Activated CD8-positive, alpha-beta memory T cell treated with anti-CD3 and anti-CD28 coated beads for 4 hours (primary cell): ENCODE measurements at places on chromosomes 5 and 9.

DNA sequence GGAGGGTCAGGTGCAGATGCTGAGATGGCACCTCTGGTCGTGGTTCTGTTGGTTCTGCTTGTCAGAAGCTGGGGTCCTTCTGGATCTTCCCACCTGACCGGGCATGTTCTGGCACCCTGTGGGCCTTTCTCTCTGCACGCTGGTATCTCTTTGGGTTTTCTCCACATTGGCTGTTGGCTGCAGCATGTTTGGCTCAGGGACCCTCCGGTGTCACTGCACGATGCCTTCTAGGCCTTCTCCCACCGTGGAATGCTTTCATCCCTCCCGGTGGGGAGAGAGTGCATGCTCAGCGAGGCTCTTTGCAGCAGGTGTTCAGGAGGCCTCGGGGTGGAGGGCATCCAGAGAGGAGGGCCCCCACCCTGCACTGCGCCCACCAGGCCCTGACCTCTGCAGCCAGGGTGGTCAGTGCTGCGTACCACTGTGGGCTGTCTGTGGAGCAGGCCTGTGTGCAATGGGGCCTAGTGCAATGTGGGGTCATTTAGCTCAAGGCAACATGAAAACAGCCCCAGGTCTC is 119.4 kb downstream of the WNK2 start:
- DNase-seq, result no peak

DNA sequence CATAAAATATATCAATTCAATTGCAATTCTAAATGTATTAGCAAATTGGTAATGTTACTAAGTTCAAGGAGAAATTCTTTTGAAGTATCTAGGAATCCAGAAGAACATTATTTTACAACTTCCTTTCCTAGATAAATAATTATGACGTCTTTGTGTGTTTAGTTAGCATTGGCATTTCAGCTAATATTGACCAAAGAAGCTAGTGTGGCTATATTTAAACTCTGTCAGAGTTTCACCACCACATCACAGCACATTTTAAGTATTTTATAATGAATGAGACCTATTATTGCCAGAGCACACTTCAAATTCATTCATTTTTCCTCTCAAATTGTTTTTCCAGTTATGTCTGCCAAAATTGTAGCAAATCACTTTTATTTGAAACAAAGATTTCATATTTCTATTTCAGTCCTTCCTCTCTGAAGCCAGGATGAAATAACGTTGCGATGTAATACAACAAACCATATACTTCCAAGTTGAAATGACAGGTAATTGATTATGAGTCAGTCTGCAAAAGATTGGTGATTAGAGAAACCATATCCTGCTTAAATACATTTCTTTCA is 18.9 kb downstream of the PLK2 start:
- DNase-seq, result no peak

DNA sequence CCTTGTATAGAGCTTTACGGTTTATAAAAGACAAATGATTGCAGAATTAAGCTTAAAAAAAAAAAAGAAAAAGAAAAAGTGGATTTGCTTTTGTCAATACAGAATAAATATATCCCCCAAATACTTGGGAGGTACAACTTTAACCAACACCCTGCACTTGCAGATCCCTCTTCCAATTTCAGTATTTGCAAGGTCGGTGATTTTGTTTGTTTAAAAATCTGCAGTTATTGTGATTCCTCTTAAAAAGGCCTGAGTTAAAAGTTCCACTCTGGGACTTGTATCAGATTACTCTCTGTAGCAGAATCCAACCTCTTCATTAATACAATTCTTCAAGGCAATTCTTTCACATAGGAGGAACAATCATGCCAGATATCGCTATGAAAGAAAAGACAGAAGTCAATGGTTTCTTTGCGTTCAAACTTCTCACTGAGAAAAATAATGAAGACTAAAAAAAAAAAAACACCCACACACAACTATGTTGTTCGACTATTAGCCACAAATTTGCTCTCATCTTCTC is 400.9 kb downstream of the EBF1 start:
- no peak for DNase-seq

DNA sequence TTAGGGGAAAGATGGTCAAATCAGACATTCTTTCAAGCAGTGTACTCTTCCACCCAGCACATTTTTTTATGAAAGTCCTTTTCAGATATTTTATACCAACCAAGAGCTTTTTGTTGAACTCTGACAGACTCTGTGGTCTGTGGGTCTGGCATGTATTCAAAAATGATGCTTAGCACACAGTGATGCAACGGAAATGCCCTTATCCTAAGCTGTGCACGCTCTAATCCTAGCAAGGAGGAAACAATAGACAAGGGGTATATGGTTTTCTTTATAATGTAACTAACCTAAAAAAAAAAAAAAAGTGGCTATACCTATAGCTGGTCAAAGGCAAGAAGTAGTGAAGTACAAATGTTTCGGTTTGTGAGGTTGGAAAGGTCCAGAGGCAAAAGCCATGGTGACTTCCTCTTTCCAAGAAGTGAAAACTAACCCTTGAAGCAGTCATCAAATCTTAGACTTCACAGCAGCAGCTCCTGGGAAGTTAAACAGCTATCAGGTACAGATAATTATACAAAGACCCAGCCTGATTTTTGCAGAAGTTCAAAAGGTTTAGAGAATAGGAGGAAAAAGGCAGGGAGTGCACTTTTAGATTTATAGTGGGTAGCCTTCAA is 82.5 kb downstream of the SEMA6A start:
- no peak for DNase-seq

GRCh38 chr5:124921694-124922093 is 175.3 kb upstream of the ZNF608 start:
- no peak for DNase-seq

GRCh38 chr9:5518171-5518936 is 8.0 kb downstream of the PDCD1LG2 start:
- no peak for DNase-seq

DNA sequence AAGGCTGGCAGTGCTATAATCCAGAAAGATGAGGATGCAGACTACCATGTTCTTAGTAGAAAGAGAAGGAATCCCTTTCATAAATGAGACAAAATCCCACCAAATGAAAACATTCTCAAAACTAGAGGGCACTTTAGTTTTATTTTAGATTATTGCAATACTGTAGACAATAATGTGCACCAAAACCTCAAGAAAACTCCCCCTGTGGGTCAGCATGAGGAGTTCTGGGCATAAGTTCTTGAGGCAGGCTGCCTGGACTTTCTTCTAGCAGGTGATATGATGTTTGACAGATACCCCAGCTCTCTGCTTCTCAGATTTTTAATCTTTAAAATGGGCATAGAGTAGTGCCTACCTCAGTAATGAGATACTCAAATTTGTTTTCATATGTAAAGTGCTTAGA is 196.3 kb upstream of the CTNND2 start:
- no peak for DNase-seq

GRCh38 chr5:2614571-2614970 is 136.9 kb downstream of the IRX2 start:
- DNase-seq, result no peak

- DNase-seq, result no peak
Measured at GRCh38 chr5:168365581-168366081, 74.2 kb downstream of the WWC1 start.

GRCh38 chr5:14102666-14103065 is 40.5 kb upstream of the TRIO start:
- DNase-seq, result no peak

DNA sequence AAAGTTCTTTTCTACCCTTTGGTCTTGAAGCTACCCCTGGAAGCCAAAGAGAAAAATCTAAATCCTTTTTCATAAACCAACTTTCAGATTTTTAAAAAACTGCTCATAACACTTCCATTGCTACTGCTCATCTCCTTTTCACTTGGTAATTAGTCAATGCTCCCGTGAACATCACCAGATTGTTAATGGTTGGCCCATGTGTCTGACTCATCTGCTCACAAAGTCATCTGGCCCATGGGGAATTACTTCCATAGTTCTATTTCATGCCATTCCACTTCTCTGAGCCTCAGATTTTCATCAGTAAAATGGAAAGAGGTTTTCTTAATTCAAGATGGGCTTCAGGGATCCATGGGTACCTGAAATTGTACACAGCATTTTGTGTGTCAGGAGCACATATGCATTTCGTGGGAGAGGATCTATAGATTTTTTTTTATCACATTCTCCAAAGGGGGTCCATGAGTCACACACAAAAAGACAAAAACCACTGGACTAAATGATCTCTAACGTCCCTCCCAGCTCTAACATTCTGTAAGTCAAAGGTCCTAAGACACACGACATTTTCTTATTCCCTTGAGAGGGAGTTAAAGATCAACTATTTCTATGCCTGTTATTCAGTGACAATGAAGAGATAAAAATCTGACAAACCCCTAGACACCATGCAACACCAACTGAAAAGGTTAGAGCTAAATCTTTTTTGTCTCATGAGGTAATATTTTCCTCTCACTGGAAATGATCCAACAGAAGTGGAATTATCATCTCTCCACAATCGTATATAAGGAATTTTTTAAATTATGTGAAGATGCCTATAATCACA is 75.4 kb downstream of the TEX10 start:
- no peak for DNase-seq

DNA sequence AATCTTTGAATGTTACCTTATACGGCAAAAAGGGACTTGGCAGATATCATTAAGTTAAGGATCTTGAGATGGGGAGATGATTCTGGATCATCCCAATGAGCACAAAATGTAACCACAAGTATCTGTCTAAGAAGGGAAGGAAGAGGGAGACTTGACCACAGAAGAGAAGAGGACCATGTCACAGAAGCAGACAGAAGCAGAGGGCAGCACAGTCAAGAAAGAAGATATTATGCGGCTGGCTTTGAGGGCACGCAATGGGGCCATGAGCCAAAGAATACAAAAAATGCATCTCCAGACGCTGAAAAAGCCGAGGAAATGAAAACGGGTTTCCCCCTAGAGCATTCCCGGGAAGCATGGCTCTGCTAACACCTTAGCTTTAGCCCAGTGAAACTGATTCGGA is 225.3 kb downstream of the NR2F1-AS1 start:
- DNase-seq, result no peak

DNA sequence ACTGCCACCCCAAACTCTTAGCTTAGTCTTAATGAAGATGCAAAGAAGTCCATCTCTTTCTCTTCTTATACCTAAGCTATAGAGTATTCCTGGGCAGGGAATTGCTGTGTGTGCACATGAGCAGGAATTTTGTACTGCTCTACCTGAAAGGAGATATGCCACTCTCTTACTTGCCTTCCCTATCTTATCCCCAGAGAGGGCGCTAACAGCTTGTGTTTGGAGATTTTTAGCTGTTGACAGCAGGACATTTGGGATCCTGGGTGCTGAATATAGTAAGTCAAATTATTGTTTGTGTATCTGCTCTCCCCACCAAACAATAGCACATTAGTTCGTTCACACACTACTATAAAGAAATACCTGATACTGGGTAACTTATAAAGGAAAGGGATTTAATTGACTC is 159.5 kb downstream of the GABRG2 start:
- DNase-seq, result no peak

- no peak for DNase-seq
Measured at GRCh38 chr5:129461711-129462332, 1.7 kb downstream of the ADAMTS19 start.

GRCh38 chr5:139228201-139228803 is 30.1 kb upstream of the SIL1 start:
- no peak for DNase-seq

DNA sequence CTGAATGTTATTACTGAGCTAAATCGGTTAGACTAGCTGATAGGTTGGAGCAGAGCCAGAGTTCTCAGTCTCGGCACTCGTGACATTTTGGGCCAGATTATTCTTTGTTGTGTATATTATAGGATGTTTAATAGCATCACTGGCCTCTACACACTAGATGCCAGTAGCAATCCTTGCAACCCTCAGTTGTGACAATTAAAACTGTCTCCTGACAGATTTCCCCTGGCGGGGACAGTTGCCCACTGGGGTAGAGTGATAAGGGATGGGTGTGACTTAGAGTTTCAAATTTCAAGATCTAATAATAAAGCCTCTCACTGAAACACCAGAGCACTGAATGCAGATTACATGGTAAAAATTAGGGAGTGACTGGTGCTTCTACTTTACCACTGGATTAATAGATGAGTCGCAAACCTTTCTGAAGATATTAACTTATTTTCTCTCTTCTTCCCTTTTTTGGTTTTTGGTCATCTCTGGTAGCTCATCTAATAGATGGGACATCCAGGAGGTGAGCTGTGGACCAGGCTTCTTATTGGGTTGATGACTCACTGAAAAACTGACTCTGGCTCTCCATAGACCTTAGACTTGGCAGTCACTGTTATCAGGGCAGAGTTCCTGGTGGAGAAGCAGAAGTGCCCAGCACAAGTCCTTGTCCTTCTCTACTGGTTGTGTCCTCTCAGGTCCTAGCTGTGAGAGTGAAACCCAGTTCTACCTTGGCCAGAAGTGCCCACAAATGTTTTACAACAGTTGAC is 150.3 kb downstream of the UNC13B start:
- DNase-seq, result no peak

- no peak for DNase-seq
Measured at GRCh38 chr9:522190-522589, 307.5 kb downstream of the DOCK8 start.

- DNase-seq, result no peak
Measured at GRCh38 chr9:120490888-120491595, 88.9 kb downstream of the CDK5RAP2 start.

DNA sequence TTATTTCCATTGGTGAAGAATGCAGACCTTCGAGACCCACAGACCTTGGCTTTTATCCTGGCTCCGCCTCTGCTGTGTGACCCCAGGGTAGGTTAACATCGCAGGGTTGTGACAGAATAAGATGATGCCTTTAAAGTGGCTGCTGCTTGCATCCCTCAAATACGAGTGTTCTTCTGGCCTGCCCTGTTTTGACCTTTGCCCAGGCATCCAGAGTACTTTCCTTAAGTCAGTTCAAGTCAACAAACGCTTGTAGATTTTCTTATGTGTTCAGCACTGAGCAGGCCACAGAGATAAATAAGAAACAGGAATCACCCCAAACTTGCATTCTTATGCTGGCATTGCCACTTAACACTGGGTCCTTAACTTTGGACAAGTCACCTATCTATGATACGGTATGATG is 50.2 kb downstream of the GPR21 start:
- DNase-seq, result no peak

- DNase-seq, result no peak
Measured at GRCh38 chr5:133114166-133114932, 62.5 kb downstream of the HSPA4 start.

DNA sequence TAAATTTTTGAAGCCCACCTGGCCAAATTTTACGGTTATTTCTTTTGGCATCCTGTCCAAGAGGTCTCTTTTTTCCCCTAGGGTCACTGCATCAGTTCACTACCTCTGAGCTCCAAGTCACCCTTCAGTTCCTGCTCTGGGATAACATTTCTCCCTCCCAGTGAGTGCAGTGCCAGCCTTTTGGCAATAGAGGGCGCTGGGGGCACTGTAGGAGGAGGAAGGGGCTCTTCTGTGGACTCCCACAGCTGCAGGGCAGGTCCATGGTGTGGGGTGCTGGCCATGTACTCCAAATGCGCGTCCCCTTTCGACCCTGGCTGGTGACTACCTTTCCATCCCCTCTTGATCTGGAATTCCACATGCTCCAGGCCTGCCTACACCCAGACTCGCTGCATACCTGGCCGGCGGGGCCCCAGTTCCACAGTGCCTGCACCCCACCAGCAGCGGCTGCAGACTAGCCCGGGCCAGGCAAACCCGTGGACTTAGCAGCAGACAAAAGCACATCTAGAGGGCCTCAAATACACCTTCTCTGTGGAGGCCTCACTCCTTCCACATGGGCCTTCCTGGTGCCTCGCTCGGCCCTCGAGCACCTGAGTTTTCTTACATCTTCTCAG is 20.3 kb upstream of the NINJ1 start:
- no peak for DNase-seq
